ENCODE measurements at places on chromosomes 11 and 22.

DNA sequence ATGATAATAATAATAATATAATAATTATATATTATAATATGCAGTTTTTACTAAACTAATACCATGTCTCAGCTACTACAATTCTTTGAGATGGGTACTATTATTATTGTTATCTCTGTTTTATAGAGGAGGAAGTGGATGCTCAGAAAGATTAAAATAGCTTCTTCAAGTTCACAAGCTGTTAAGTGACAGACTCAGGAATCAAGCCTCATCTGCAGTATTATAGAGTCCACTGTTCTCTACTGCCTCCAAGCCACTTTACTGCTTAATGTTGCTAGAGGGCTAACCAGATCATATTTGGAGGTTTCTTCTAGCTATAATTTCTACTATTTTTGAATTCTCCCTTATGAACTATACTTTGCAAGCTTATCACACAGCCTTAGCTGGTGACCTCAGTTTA lies 62.7 kb downstream of the CSTPP1 start:
- DNase-seq: no peak

GRCh38 chr22:50530877-50531545 lies 1.2 kb upstream of the TYMP start:
- peak; percentile 86 for DNase-seq

DNA sequence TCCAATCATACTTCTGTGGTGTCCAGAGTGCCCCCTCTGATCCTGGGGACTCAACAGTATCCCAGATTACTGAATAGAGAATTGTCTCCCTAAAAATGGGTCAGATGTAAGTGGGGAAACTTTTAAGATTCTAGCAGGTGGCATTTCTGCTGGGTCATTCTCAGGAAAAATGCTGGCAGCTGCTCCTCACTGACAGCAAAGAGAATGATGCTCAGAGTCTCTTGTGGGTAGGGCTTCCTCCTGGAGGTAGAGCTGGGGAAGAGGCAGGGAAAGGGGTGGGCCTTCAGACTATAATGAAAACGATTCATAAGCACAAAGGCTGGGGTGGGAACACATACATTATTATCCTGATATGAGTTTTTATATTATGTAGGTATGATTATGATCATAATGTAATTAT lies 647.2 kb downstream of the NELL1 start:
- no peak for DNase-seq

DNA sequence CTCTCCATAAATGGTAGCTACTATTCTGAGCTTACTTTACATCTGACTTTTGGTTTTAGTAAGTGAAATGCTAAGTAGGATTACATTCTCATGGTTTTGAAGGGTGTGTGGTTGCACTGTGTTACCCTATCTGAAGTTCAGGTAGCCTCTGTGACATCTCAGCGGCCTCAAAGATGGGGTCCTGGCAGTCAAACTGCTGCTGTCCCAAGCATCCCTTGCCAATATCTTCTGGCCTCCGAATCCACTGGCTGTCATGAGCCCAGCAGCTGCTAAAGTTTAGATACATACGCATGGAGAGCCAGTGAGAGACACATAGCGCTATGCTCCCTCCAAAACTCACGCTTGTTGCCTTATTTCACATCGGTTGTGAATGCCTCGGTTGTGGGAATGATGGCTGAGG lies 34.9 kb downstream of the UBASH3B start:
- DNase-seq: no peak

GRCh38 chr11:28965819-28966218 lies 857.6 kb downstream of the METTL15 start:
- DNase-seq: no peak

DNA sequence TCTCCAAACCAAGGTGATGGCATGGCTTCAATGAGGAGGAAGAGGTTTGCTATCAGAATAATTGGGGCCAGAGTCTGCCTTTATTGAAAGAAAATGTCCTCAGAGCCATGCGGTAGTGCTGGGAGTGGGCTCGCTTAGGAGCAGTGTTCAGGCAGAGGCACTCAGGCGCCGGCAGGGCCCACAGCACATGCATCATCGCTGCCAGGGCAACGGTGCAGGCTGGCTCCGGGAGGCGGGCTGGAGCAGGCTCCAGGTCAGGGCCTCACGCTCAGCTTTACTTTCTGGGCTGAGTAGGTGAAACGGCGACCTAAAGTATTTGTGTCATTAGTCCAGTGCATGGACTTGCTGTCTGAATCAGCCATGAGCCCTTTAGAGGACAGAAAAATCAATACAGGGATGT lies 169.9 kb upstream of the CCDC90B start:
- no peak for DNase-seq

DNA sequence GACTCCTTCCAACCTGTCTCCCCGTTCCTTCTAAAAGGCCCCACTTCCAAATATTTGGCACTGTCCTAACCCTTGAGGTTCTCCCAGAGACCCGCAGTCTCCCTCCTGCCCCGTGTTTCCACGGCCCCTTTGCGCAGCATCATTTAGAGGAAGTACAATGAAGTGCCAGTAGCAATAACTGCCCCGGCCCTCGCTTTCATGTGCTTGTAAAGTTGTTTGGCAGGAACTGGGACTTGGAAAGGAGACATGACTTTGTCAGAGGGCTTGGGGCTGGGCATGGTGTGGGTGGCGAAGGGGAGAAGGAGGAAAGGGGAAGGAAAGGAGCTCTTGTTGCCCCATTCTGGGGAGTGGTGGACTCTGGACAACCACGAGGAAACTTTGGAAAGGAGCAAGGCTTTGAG lies 2.6 kb downstream of the CD44 start:
- DNase-seq: no peak

- DNase-seq: no peak
Measured at GRCh38 chr11:106218106-106218505, 140.6 kb downstream of the AASDHPPT start.

- DNase-seq: no peak
Measured at GRCh38 chr22:19716041-19716828, 1.9 kb downstream of the SEPTIN5 start.

DNA sequence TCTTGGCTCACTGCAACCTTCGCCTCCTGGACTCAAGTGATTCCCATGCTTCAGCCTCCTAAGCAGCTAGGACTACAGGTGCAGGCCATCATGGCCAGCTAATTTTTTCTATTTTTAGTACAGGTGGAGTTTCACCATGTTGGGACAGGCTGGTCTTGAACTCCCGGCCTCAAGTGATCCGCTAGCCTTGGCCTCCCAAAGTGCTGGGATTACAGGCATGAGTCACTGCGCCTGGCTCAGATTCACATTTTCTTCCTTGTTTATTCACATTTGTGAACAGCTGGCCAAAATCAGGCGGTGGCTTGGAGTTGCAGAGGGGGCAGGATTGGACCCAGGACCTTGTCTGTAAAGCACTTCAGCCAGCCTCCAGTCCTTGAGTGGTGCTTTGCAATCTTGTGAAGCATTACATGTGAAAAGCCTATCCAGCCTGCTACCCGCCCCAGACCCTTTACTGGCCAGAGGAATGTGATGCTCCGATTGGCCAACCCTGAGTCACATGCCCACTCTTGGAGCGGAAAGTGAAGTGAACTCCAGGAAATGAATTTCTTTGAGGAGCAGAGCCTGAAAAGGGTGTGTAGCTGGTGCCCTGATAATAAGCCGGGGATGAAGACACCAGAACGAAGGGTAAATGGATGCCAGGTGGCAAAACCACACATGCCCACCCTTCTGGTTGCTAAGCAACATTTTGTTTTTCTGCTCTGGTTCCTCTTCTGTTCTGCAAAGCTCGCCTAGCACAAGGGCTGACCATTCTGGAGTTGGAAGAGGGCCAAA lies 62.6 kb upstream of the PTPRJ start:
- peak; percentile 89 for DNase-seq

DNA sequence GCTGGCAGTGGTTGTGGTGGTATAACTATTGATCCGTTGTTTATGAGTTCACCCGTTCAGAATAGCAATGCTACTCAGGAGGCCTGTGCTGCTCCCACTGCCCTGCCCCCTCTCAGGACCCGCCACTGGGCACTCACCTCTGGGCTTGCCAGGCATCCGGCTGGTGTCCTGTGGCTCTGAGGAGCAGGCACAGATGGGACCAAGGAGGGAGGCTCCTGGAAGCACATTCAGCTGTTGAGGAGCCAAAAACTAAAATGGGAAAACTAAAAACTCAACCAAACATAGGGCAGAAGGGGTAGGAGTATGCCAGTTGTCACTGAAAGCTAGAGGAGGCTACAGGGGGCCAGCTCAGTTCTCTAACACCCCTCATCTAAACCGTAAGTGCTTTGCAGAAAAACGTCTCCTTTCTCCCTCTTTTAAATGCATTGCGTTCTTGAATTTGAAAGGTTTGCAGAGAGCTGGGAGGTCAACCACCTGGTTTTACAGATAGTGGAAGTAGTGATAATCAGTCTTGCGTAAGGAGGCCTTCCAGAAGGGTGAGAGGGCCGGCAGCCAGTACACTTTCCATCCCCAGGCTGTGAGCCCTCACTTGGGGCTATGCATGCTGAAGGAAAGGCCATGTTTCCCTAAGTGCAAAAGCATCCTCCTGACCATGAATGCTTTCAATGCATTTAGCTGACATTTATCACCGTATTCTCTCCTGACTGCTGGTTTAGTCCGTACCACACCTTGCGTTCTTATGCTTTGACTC lies 547.4 kb downstream of the NTM start:
- no peak for DNase-seq

DNA sequence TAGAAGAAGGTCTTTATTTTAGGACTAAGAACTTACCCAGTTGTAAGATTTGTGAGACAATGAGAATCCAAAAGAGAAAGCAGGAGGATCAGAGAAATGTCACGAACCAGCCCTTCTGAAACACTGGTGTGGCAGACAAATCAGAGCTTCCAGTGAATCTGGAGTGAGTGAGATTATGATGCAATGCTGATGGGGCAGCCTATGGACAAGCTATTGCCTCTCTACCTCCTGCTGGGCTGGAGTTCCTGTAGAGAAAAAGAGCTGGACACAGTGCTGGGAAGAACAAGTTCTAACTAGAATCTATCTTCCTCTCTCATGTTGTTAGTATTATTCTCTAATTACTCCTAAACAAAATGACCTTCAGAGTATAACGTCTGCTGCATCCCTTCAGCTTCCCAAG lies 12.0 kb upstream of the ANO3 start:
- peak; percentile 29 for DNase-seq

DNA sequence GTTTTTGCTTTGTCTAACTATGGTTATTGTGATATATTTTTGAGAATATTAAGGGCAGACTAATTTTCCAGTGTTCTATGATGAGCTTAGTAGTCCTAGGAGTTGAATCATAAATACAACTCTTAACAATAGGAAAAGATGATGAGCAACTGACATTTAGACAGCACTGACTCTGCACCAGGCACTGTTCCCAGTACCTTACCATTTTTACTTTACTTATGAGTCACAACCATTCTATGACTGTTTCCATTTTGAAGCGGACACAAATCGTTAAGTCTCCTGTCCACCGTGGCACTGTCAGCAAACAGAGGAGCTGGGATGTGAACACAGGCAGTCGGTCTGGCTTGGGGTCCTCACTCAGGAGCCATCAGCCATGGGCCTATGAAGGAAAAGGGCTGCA lies 3.4 kb upstream of the SCGB2A2 start:
- peak; percentile 61 for DNase-seq

GRCh38 chr11:132062541-132062940 lies 692.1 kb downstream of the NTM start:
- no peak for DNase-seq

DNA sequence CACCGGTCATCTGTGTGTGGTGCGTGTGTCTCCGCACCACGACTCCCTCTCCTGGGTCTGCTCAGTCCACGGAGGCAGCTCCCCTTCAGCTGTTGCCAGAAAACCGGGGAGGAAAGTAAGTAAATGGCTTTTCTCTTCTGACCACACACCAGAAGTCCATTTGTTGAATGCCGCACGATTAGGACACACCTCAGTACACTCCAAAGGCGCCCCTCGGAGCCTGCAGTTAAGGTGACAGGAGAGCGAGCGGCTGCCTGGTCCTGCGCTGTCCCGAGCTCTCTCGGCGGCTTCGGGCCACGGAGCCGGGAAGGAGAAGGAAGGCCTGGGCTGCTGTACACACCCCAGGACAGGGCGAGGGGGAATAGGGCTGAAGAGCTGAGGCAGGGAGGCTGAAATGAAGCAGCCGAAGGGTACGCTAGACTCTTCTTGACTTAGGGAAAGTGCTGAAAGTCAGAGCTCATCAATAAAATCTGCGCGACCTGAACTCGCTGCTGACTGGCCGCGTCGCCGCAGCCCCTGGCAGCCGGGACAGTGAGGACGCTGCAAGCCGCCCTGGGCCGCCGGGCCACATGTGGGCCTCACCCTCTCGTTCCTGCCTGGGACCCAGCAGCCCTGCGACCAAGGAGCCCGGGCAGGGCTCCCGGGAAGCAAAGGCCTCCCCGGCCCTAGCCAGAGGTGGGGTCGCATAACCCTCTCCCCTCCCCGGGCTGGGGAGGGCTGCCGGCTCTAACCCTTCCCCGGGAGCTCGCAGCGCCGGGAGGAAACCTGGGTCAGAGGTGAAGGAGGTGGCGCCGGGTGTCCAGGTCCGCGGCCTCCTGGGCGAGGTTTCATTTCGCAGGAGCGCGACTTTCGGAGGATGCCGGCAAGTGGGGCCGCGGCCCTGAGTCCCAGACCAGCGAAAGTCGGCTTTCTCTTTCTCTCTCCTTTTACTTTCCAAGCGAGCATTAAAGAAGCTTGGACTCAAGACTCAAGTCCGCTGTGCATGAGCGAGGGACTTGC lies 1.6 kb upstream of the PAX6 start:
- no peak for DNase-seq

DNA sequence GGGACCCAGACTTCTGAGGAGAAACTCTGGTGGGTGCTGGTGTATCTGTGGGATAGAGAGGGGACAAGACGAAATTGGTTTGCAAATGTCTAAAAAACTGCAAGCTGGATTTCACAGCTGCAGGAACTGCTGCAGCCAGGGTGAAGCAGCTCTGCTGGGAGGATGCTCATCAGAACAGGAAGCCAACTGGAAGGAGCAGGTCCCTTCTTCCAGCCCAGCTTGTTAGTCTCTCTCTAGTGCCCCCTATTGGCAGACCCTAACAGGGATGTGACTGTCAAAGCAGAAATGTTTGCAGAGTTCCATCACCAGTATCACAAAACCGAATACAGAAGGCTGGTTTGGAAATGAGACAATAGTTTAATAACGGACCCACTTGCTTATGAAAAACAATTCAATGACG lies 74.8 kb upstream of the SLC22A12 start:
- no peak for DNase-seq

DNA sequence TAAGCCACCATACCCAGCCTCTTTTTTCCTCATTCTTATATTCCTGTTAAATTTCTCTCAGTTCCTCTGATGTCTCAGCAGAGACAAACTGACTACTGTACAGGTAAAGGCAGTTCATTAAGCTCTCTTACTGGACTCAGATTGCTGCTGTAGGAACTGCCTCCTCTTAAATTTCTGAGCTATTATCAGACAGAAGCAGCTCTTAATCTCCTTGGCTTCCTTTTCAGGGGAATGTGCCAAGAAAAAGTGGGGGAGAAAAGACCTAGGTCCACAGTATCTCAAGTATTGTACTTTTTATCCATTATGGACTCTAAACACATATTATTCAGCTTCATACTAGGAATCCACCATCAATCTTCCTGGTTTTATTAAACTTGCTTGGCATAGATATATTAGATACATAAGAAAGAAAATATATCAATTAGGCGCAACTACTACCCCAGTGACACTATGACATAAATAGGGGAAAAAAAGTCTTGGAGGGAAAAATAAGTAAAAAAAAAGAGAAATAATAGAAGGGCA lies 26.1 kb downstream of the MRTFA start:
- no peak for DNase-seq
